Camera-type eye (tissue), 1 donor: ENCODE measurements at places on chromosomes 16 and 17. TPM values are rescaled to one million over a fixed set of nuclear protein-coding genes. Genes with fewer than 3 reads are reported as not detected.

HSPB9 gene
- not detected for total RNA-seq

PRAC1 gene
- not detected for total RNA-seq

SLC35B1 gene
- 29.4 TPM for total RNA-seq

GRIN2C gene
- total RNA-seq, result 7.1 TPM

ST6GALNAC1 gene
- 2.0 TPM for total RNA-seq

TOP3A gene
- total RNA-seq, result 62.1 TPM

BRIP1 gene
- total RNA-seq, result 11.0 TPM

DLX4 gene
- not detected for total RNA-seq

CCDC92B gene
- 2.5 TPM for total RNA-seq

CRISPLD2 gene
- total RNA-seq, result 39.8 TPM

PEMT gene
- total RNA-seq, result 33.4 TPM

GRB7 gene
- 1.3 TPM for total RNA-seq

C16orf92 gene
- total RNA-seq, result not detected

TEKT5 gene
- 0.44 TPM for total RNA-seq

CX3CL1 gene
- total RNA-seq, result 12.3 TPM

HBQ1 gene
- 4.1 TPM for total RNA-seq

SMTNL2 gene
- total RNA-seq, result 17.4 TPM

CLEC3A gene
- not detected for total RNA-seq

KRTAP4-6 gene
- total RNA-seq, result not detected

TBX2 gene
- total RNA-seq, result 86.6 TPM

TLCD3A gene
- 14.9 TPM for total RNA-seq

CD300C gene
- total RNA-seq, result not detected

HS3ST3A1 gene
- 22.7 TPM for total RNA-seq

PRDM7 gene
- total RNA-seq, result not detected

AGRP gene
- not detected for total RNA-seq

COA3 gene
- total RNA-seq, result 52.7 TPM

CPHXL2 gene
- total RNA-seq, result not detected
